Thoracic aorta endothelial cell (primary cell): ENCODE measurements at places on chromosomes 13 and 19. TPM values are rescaled to one million over a fixed set of nuclear protein-coding genes. Genes with fewer than 3 reads are reported as not detected.

GGN gene
- total RNA-seq = 0.57 and 0.80 TPM in 2 replicates

IL12RB1 gene
- not detected in 2 replicates for total RNA-seq

GPR183 gene
- total RNA-seq = not detected in 2 replicates

KLK3 gene
- not detected in 2 replicates for total RNA-seq

SLC8A2 gene
- total RNA-seq = not detected in 2 replicates

PSG3 gene
- not detected in 2 replicates for total RNA-seq

ZSWIM9 gene
- total RNA-seq = 2.9 TPM in 2 replicates

EMP3 gene
- total RNA-seq = 33.2 and 47.0 TPM in 2 replicates

WBP4 gene
- total RNA-seq = 10.3 and 11.0 TPM in 2 replicates

LILRB2 gene
- not detected in 2 replicates for total RNA-seq

ZNF667 gene
- 3.4 and 4.1 TPM in 2 replicates for total RNA-seq

NPAS1 gene
- total RNA-seq = 0.07 TPM in 1 of 2 replicates, not detected in the other

ANGPTL8 gene
- not detected in 2 replicates for total RNA-seq

ZNF737 gene
- total RNA-seq = 9.6 and 12.6 TPM in 2 replicates

VSIG10L gene
- total RNA-seq = 0.27 and 0.29 TPM in 2 replicates

MAMSTR gene
- total RNA-seq = 0.27 and 0.43 TPM in 2 replicates

ZNF93 gene
- total RNA-seq = 8.0 and 11.8 TPM in 2 replicates

MYO1F gene
- total RNA-seq = under 0.01 and 0.36 TPM in 2 replicates

LHB gene
- total RNA-seq = not detected in 2 replicates

ZNF208 gene
- 0.13 and 0.14 TPM in 2 replicates for total RNA-seq

ARHGEF7 gene
- total RNA-seq = 182 and 197 TPM in 2 replicates

RELB gene
- total RNA-seq = 4.8 and 6.7 TPM in 2 replicates

NTN5 gene
- not detected in 2 replicates for total RNA-seq

PRKCG gene
- total RNA-seq = under 0.01 and 0.22 TPM in 2 replicates

LGI4 gene
- not detected in 2 replicates for total RNA-seq

SHD gene
- total RNA-seq = not detected in 2 replicates

CEACAM16 gene
- not detected in 2 replicates for total RNA-seq

PLVAP gene
- total RNA-seq = 2.5 and 3.6 TPM in 2 replicates

MCEMP1 gene
- not detected in 2 replicates for total RNA-seq

IGFLR1 gene
- total RNA-seq = 0.53 and 1.1 TPM in 2 replicates

NTF4 gene
- total RNA-seq = not detected in 2 replicates

IL11 gene
- total RNA-seq = not detected in 2 replicates

SIGLEC8 gene
- not detected in 2 replicates for total RNA-seq

C1QTNF9 gene
- not detected in 2 replicates for total RNA-seq

CBLC gene
- not detected in 2 replicates for total RNA-seq

GPC6 gene
- 0.07 and 0.13 TPM in 2 replicates for total RNA-seq

TUBA3C gene
- total RNA-seq = not detected in 2 replicates

ODAD3 gene
- total RNA-seq = 0.50 TPM in 1 of 2 replicates, not detected in the other

SLC35E1 gene
- total RNA-seq = 31.5 and 40.2 TPM in 2 replicates
